Caco-2 (cell line): ENCODE measurements at places on chromosomes 5 and 9.

DNA sequence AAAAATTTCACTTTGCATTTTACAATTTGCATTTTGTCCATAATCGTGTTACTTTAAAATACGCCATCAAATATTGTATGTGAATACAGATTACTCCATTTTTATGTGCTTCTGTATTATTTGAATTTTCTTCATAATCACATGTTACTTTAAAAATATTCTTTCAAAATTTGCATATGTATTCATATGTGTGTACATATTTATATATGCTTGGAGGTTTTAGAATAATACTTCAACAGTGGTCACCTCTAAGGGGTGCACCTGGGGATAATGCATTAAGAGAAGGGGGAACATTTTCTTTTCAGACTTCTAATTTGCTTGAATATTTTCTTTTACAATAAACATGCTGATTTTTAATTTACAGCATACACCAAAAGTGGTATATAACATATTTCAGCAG is 21.9 kb upstream of the ELL2 start:
- no peak overlapping the region for H3K27ac ChIP-seq
- H3K4me1 ChIP-seq, result peaks cover 53% of the 10 kb centered on the region
- H3K36me3 ChIP-seq, result no peaks in the 10 kb centered on the region
- no peaks in the 10 kb centered on the region for H3K27me3 ChIP-seq
- DNase-seq, result no peak
- no peak overlapping the region for H3K4me3 ChIP-seq

DNA sequence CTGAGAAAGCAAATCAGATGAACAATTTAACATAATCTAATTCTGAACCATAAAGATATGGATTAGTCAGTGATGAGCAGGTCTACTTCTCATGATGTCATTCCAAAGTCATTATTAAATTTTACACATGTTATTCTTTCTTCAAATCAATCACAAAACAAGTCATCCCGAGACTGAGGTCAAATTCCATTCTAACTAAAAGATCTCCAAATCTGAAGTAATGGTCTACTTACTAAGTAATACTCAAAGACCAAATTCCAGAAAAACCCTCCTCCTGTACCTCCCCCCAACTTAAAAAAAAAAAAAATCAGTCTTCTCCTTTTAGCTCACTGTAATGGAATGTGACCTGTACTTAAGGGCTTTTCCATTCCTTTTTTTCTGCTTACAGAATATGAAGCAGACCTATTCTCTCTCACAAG is 4.7 kb downstream of the PFDN1 start:
- no peaks in the 10 kb centered on the region for H3K27me3 ChIP-seq
- peaks cover 1% of the 10 kb centered on the region; the same call in 1 of the 2 replicates for H3K36me3 ChIP-seq
- H3K4me1 ChIP-seq, result peaks cover 51% of the 10 kb centered on the region
- no peak overlapping the region for H3K4me3 ChIP-seq

DNA sequence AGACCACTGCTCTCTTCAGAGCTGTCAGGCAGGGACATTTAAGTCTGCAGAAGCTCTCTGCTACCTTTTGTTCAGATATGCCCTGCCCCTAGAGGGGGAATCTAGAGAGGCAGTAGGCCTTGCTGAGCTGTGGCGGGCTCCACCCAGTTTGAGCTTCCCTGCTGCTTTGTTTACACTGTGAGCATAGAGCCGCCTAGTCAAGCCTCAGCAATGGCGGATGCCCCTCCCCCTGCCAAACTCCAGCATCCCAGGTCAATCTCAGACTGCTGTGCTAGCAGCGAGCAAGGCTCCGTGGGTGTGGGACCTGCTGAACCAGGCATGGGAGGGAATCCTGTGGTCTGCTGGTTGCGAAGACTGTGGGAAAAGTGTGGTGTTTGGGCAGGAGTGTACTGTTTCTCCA is 59.9 kb downstream of the CAVIN4 start:
- H3K4me3 ChIP-seq, result no peak overlapping the region
- no peaks in the 10 kb centered on the region for H3K4me1 ChIP-seq
- H3K27me3 ChIP-seq, result no peaks in the 10 kb centered on the region
- DNase-seq, result peak; percentile 34
- no peaks in the 10 kb centered on the region for H3K36me3 ChIP-seq

DNA sequence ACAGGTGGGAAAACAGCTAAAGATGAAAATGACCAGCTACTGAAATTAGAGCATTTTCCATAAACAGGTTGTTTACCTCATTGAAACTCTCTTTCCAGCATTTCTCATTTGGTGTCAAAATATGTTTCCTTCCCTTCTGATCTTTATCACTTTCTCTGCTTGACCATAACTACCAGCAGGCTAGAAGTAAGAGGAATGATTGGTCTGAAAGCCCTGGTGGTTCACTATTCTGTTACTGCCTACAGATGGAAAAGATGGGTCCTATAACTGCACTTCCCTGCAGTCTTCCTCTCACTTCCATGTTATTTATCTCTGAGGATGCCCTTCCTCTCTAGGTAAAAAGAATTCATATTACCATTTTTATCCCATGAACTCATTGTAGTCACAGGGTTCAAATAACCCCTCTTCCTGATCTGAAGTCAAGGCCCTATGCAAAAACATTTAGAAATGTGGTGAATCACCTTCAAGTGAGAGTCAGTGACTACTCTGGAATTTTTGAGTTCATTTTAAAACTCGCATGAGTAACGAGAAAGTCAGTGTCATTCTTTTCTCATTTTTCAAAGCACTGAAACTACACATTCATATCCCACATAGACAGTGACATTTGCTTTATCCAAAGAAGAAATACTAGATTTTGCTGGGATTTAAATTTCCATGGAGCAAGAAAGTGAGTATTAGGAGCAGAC is 51.7 kb downstream of the ZNF474 start:
- H3K27me3 ChIP-seq, result no peaks in the 10 kb centered on the region
- H3K4me1 ChIP-seq, result no peaks in the 10 kb centered on the region
- no peak overlapping the region for H3K4me3 ChIP-seq
- no peaks in the 10 kb centered on the region for H3K36me3 ChIP-seq
- no peak overlapping the region for H3K27ac ChIP-seq
- DNase-seq, result no peak

DNA sequence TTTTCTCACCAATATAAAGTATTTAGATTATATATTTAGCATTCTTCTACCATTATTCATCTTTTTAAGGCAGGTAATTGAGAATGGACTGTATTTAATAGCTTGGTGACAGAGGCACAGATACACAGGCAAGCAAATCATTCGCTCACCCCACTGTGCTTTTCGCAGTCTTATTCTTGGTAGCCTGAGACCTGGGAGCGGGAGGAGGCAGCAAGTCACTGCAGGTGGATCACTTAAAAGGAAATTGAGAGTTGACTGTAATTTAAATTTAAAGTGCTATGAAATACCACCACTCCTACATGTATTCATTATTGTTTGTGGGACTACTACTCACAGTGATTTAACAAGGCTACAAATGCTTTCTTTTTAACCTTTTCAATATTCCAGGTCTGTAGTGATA is 9.7 kb downstream of the RICTOR start:
- no peak for DNase-seq
- no peaks in the 10 kb centered on the region for H3K27me3 ChIP-seq
- no peak overlapping the region for H3K27ac ChIP-seq
- no peaks in the 10 kb centered on the region for H3K4me1 ChIP-seq

DNA sequence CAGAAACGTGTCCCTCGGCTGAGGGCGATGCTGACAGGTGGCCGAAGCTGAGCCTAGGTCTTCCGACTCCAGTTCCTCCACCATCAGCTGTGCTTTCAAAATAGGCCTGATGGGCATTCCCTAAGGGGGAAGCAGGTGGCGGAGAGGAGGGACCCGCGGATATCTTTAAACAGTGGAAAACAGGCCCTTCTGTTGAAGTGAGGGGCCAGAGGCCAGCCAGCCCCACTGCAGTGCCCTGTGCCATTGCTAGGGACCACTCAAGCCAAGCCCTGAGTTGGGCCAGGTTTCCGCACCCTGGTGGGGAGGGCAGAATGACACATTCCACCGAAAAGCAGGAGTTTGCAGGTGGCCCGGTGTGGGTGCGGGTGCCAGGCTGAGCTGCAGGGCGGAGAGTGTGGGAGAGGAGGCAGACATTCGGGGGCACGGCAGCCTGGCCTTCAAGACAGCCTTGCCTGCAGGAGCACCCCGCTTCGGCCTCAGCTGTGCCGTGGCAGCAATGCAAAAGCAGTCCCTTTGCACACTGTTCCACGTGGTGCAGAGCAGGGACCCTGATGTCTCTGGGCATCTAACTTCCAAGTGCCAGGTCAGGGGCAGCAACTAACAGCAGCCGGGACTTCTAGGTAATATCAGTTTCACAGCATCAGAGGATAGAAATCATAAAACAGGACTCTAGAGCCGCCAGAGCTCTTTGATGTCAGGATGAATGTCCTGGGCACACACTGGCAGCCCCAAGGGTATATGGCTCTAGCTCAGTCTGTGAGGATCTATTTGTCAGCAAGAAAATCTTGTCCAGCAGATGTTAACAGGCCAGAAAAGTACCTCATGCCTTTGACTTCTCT is 17.2 kb downstream of the HNRNPH1 start:
- H3K4me3 ChIP-seq, result no peak overlapping the region
- peaks cover 6% of the 10 kb centered on the region for H3K36me3 ChIP-seq
- H3K4me1 ChIP-seq, result peaks cover 10% of the 10 kb centered on the region
- peak overlapping the region; percentile 32 for H3K27ac ChIP-seq
- H3K27me3 ChIP-seq, result no peaks in the 10 kb centered on the region
- no peak for DNase-seq
